ENCODE measurements at places on chromosomes 13 and 19.

DNA sequence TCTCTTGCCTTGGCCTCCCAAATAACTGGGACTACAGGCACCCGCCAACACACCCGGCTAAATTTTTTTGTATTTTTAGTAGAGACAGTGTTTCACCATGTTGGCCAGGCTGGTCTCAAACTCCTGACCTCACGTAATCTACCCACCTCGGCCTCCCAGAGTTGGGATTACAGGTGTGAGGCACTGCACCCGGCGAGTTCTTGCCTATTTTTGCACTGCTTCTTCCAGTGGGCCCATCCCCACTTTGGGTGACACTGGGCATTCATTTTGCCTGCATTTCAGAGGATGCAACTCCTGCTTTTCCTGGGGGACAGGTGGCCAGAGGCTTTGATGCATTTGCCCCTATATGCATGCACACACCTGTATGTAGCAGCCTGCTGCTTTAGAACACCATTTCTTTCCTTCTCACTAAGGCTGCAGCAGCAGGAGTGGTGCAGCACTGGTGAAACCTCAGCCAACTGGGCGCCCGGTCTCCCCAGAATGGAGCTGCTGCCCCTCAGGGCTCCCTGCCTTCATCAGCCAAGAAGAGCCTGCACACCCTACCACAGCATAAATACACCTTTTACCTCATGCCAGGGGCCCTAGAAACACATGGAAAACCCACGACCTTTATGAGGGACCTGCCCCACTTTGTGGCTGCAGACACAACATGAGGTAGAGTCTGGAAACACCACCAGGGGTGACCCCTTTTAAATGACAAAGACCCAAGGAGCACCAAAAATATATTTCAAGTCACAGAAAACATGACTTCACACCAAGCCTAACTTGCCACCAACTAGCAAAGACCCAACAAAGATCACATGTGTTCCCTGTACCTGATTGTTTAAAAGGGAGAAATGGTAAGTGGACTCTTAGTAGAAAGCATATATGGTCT, 36.8 kb upstream of the POP4 start:
- no peak for ATAC-seq

- ATAC-seq = no peak
These were observed 397.8 kb upstream of the ZNF507 start for GRCh38 chr19:31947436-31948115.

DNA sequence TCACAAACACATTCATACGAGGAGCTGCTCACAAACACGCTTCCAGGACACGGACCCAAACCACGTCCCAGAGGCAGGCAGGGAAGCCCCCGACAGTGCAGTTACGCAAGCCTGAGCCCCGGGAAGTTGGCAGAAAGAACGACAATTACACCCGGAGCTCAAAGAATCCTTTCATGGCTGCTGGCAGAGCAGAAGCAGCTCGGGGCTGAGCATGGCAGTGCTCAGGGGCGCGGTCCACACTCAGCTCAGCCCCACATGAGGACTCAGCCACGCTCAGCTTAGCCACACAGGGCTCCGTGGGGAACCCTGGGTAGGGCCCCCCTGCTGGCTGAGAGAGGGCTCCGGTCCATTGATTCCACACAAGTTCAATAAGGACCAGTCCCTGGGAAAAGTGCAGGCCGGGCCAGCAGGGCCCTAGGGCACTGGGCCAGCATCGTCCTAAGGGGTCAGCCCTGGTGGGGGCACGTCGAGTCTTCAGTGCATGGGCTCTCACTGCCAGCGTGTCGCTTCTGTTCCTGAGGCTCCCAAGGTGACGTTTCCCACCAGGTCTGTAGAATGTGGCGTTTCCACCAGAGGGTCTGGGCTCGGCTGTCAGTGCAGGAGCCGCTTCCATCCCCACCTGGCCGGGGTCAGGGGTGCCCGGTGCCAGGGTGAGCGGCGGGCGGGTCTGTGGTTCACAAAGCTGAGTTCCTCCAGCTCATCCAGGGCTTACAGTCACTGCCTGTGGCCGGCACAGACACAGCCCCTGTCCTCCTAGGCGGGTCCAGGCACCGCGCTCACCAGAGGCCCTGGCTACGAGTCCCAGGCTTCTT, 23.1 kb downstream of the GAS6 start:
- no peak for ATAC-seq

DNA sequence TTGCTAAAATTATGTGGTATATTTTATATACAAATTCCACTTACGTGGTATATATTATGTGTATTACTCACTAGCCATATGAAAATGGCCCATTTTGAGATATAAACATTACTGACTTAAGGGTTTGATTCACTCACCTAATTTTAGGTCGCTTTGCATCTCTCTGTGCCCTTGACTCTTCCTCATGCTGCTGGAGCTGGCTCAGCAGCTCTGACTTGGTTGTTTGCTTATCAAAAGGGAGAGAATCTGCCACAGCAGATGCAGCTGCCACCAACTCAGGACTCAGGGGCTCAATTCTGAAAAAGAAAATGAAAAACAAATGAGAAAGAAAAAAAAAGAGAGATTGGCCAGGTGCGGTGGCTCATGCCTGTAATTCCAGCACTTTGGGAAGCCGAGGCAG, 12.2 kb downstream of the MRPS31 start:
- no peak for ATAC-seq

DNA sequence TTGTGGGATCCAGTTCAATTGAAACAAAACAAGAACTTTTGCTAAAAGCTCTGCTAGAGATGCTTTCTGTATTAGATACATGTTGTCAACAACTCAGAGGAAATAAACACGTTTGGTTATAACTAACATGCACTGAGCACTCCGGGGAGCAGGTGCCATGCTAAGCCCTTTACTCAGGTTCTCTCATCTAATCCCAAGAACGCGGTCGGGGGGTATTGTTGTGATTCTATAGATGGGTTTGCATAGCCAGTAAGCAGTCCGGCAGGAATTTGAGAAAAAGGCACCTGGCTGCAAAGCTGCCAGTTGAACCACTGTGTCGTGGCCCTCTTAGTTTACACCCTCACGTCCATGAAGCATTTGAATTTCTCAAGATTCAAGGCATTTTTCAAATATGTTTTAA, 24.3 kb upstream of the SPACA7 start:
- ATAC-seq = no peak

DNA sequence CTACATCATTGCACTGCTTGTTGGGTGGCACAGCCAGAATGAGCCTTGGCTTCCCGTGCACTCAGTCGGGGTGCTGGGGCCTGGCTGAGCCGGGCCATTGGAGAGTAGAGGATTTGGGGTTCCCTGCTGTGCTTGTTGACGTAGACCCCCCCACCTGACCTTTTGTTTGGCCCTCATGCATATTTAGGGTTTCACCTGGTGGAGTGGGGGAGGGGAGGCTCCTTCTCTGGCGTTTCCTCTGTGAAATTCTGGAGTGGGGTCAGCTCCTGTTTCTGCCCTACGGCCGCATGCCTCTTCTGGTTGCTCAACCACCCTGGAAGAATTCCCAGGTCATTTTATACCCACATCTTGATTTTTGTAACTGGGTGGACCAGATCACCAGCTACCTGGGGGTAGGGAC, 82.8 kb downstream of the SIPA1L3 start:
- ATAC-seq = no peak

- peak; percentile 75 for ATAC-seq
These were observed 484 bp downstream of the IL11 start for GRCh38 chr19:55369653-55370304.

DNA sequence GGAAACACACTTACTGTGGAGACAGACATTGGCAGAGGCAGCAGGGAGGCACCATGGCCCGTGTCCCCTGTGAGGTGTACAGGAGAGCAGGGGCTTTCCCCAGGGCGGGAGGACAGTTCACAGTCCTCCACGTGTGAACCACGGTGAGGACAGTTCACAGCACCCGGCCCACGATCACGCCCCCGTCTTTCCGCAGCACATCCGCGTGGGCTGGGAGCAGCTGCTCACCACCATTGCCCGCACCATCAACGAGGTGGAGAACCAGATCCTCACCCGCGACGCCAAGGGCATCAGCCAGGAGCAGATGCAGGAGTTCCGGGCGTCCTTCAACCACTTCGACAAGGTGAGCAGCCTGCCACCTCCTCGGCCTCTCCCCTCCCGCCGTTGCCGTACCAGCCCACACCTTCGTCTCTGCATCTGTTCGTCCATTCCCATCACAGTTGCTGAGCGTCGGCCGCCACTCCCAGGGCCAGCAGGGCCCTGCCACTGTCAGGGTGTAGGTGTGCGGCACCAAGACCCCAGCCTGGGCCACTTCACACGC, 17.4 kb downstream of the CAPN12 start:
- peak; percentile 28 for ATAC-seq

DNA sequence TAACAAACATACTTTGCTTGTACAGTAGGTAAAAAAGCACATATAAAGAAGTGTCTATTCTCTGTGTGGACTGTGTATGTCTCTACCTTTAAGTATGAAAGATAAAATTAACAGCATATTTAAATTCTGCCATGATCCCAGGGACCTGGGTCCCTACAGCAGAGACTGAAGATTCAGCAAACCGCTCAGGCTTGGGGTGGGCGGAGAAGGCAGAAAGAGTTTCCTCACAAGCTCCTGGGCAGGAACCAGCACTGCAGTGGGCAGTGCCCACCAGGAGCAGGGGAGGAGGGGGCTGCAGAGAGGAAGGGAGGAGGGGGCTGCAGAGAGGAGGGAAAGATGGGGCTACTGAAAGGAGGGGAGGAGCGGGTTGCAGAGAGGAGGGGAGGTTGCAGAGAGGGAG, 44.6 kb upstream of the GRTP1 start:
- ATAC-seq = no peak
